ENCODE measurements at places on chromosomes 12 and 14.

DNA sequence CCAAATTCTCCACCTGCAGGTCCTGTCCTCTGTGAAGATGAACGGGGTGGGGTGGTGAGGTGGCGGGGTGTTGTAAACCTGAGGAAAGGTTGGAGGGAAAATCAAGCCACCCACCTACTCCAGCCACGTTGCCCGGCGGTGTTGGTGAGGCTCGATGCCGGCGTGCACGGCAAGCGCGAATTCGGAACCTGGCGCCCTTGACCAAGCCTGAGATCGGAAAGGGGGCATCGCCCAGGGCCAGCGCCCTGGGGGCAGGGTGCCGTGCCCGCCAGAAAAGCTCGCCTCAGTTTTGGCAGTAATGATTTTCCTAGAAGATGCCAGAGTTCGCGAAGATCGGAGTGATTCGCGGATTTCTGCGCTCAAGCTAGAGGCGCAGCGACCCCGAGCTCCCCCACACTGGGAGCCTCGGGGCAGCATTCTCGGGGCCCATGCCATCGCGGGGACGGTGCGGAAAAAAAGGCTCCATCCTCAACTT is 817 bp downstream of the STXBP6 start:
- no peak for DNase-seq

- no peak for DNase-seq
These were observed 5.4 kb downstream of the RPS6KL1 start for GRCh38 chr14:74917646-74918081.

DNA sequence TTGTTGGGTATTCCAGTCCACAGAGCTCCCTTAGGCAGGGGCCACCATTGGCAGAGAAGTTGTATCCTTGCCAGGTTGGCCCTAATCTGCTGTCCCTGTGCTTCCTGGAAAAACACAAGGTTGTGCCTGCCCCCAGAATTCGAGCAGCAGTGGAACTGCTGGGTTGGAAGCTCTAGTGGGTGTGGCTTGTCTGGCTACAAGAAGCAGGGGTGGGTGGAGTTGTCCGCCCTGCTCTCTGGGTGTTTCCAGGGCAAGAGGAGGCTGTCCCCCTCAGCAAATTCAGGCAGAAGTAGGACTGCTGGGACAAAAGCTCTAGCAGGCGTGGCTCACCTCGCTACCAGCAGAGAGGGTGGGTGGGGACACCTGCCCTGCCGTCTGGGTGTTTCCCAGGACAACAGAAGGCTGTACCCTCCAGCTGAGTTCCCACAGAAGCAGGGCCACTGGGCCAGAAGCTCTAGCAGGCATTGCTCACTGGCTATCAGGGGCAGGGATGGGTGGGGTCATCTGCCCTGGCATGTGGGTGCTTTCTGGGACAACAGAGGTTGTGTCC is 72.8 kb upstream of the NPAS3 start:
- no peak for DNase-seq

- DNase-seq: no peak
These were observed 129.3 kb upstream of the LMNTD1 start for GRCh38 chr12:25682421-25682820.

GRCh38 chr12:105706321-105706972 is 376.0 kb downstream of the C12orf75 start:
- DNase-seq: no peak

DNA sequence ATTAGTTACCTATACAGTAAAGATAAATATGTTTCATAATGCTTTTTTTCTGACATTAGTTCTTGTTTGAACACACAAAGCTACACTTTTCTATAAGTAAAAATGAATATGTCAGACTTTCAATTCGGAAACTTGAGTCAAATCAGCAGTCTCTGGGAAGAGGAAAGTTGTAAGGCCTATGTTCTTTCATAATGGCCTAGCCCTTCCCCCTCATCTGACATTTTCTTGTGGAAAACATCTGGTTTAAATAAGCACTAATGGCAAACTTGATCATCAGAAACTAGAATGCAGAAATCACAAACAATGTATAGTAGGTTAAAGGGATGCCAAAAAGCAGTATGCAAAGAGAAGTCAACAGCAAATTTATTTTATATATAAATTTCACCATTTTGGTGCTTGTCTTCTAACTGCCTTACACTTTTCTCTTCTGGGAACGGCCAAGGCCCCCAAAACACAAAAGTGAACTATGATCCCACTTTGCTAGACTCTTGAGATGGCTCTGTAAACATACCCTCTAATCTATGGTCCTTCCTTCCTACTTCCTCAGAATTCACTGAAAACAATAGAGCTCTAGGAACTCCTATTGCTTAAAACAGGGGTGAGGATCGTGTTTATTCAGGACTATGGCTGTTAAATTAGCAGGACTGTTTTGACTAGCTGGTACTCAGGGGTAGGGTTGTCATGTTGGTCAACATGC is 444.1 kb downstream of the RAD51B start:
- DNase-seq: no peak

DNA sequence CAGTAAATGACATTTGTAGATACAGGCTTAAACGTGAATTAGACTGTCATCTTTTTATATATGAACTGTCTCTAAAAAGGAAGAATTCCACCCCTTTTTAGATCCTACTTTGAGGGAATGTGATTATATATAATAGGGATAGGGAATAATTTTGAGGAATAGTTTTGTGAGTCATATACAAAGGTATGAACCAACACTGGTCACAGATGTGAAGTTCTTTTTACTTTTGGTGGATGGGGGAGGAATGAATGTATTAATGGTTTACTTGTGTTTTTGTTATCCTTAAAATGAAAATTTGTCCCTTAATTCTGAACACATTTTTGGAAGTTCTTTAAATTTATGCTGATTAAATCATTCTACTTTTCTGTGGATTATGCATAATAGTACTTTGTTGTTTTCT is 30.4 kb downstream of the FRS2 start:
- no peak for DNase-seq

- DNase-seq: no peak
These were observed 26.2 kb downstream of the VSX2 start for GRCh38 chr14:74265301-74265965.

All from endothelial cell (in vitro differentiated cells).